ENCODE measurements at places on chromosomes 2 and 18.

DNA sequence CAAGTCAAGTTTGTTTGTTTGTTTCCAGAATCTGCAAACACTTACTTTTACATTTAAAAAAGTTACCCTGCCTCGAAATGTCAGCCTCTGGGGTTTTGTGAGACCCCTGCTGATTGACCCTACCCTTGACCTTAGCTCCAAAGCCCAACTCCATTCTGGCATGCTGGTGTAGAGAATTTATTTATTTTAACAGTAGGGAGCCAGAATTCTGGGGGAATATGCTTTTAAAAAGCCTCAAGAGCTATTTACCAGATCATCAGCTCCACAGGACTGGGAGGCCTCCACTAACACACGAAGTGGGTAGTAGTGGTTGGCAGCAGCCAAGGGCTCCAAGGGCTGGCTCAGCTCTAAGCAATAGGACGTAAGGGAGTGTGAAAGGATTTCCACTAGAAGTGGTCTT, 23.2 kb upstream of the GREB1L start:
- no peak for DNase-seq

- no peak for DNase-seq
Observed at GRCh38 chr2:230068651-230069055, at the start of gene SLC16A14. SLC16A14 (minus strand) TSS chr2:230068924; CDS start chr2:230059352, 9,572 bp downstream.

GRCh38 chr2:148721520-148721931, 77.0 kb downstream of the EPC2 start:
- no peak for DNase-seq

DNA sequence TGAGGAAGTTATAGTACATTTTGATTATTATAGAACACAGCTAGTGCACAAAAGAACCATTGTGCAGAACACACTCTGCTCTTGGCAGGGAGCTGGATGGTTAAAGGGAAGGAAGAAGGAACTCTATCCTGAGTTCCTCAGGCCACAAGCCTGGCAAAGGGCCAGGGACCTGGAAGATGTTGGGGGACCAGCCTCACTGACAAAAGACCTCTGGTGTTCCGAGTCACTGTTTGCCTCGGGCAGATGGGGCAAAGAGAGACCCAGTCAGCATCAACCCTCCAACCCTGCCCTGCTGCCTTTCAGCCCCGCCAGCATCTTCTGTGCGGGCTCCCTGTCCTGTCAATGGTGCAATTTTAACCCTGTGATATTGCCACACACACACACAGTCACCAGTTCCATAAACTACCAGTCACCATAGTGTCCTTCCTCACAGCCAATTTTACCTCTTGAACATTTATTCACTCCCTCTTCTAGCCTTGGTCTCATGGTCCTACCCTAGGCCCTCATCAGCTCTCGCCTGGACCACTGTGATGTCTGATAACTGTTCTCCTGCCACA, 21.9 kb downstream of the NEMP2 start:
- DNase-seq, result no peak

GRCh38 chr18:61894751-61895524, 2.1 kb upstream of the RNF152 start:
- DNase-seq, result no peak

DNA sequence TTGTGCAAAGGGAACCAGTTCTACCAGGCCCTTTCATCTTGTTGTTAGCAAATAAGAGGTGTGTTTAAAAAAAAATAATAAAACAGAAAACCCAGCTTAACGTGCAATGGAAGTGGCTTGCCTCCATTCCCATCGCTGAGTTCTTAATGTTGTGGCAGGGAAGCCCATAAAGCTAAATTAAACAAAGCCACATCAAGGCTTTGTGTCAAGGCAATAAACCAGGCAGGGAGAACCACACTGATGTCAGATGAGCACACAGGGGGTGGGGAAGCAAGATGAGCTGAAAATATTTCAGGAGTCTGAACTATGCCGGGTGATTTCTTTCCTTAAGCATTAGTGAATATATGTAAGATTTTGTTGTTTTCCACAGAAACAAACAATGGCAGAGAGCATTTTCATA, 73.5 kb downstream of the PHLPP1 start:
- DNase-seq, result no peak

GRCh38 chr2:39494784-39495251, 57.7 kb upstream of the MAP4K3 start:
- DNase-seq, result no peak

DNA sequence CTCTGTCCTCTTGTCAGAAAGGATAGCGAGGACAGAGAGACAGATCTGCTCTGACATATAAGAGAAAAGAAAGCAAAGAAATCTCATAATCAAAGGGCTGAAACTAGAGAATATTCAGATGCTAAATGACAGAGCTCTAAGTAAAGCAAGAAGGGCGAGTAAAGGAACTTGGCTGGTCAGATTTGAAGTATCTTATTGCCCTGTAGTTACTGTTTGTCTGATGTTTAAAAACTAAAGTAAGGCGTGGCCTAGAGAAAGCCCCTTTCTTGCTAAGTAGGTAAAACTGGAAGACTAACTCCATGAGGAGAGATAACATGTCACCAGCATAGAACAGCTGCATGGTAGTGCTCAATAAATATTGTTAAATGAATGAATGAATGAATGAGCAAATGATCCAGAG, 70.0 kb downstream of the CRACDL start:
- no peak for DNase-seq

DNA sequence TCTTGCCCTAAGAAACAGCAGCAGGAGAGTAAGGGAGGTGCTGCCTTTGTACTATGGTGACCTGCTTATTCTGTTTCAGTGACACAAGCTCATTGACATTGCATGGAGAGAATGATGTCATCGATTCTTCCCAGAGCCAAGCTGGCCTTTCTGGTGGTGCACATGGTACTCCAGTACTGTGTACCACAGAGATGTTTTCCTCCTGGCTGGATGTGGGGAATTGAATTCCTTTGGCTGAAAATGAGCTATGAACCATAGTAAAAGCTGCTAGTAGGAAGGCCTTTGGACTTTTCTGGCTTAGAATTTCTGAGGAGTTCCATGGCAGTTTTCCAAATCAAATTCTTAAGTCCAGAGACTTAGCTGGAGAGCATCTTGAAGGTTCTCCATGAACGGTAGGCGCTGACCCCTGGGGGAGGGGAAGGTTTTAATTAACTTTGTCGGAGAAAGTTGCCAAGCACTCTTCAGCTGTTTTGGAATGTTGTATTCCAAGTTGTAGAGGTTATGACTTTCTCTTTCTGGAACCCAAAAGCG, 17.1 kb upstream of the B3GNT2 start:
- no peak for DNase-seq

DNA sequence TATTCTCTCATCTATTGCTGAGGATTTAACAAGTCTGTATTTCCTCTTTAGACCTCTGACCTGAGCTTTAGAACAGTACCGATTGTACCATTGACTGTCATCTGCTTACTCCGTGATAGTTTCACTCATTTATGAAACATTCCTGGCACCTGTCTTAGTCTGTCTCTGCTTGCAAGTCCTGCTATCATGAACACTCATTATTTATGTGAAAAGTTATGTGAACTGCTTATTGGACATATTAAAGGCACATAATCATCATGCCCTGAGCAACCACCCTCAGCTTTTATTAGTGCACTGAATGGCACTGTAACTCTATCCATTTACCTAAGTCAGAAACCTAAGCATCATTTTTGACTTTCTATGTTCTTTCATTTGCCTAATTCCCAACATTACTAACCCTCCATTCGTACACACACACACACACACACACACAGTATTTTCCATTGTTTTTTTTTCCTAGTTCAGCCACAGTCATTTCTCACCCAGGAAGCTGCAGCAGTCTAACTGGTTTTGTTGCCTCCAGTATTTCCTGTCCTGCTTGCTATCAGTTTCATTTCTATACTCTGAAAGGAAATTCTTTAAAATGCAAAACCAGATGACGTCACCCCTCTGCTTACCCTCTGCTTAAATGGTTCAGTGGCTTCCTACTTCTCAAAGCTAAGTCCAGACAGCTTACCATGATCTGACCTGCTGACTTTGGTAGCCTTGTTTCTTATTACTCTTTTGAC, 146.1 kb downstream of the HAUS1 start:
- DNase-seq, result no peak
